ENCODE measurements at places on chromosomes 11 and 22. TPM values are rescaled to one million over a fixed set of nuclear protein-coding genes. Genes with fewer than 3 reads are reported as not detected.

The GSC2 gene
- total RNA-seq, result not detected

GRCh38 chr11:20840341-20840740, 171.0 kb downstream of the NELL1 start:
- no peak for DNase-seq
- H3K36me3 ChIP-seq, result no peaks in the 10 kb centered on the region
- H3K4me1 ChIP-seq, result no peaks in the 10 kb centered on the region
- no peak overlapping the region for H3K4me3 ChIP-seq
- H3K27me3 ChIP-seq, result no peaks in the 10 kb centered on the region
- no peak overlapping the region for H3K27ac ChIP-seq

DNA sequence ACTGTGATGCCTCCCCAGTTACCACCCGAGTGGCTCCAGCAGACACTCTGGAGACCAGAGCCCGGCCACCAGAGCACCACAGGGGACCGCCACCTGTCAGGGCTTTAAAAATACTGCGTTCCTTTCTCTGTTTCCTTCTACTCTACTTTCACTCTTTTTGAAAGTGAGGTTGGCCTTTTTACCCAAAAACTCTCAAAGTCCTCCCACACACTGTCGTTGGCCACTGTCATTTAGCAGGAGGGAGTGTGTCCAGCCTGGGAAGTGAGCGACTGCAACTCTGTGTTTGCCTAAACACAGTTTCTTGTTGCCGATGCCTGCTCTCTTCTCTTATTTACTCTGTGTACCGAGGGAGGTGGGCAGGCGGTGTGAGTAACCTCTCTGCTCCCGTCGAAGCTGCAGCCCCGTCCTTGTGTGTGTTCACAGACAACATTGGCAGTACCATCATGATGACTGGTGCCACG, 90.8 kb upstream of the CLDN5 start:
- no peak overlapping the region for H3K4me3 ChIP-seq
- H3K4me1 ChIP-seq, result peaks cover 30% of the 10 kb centered on the region
- H3K27ac ChIP-seq, result no peak overlapping the region
- no peaks in the 10 kb centered on the region for H3K27me3 ChIP-seq
- no peaks in the 10 kb centered on the region for H3K36me3 ChIP-seq
- no peak for DNase-seq

DNA sequence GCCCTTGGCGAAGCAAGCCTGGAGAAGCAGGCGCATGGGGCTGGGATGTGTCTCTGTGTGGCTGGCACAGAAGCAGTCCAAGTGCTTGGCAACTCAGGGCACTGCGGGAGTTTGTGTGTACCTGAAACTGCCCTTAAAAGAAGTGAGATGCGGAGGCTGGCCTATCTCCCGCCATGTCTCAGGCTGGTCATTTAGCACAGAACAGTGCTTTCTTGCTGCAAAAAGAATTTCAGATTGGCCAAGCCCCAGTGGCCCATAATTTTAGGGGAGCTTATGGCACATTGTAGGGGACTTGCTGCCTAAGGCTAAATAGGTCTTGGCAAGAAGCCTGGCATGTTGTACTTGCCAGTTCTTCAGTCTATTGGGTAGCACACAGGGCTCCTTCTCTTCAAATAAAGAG, 16.4 kb downstream of the EHF start:
- no peak for DNase-seq
- H3K36me3 ChIP-seq, result no peaks in the 10 kb centered on the region
- H3K4me3 ChIP-seq, result no peak overlapping the region
- H3K4me1 ChIP-seq, result peaks cover 13% of the 10 kb centered on the region
- H3K27ac ChIP-seq, result no peak overlapping the region

GRCh38 chr11:13674799-13675509, 6.5 kb downstream of the FAR1 start:
- DNase-seq, result no peak
- peaks cover 39% of the 10 kb centered on the region for H3K4me1 ChIP-seq
- H3K4me3 ChIP-seq, result no peak overlapping the region
- H3K27me3 ChIP-seq, result no peaks in the 10 kb centered on the region

- no peak within 1 kb of the TSS for H3K27ac ChIP-seq
- peak; percentile 26 for DNase-seq
- no peaks in the 10 kb centered on the region for H3K36me3 ChIP-seq
- peaks cover 37% of the 10 kb centered on the region for H3K27me3 ChIP-seq
- peak within 1 kb of the TSS; percentile 81 for H3K4me3 ChIP-seq
- H3K4me1 ChIP-seq, result peaks cover 7% of the 10 kb centered on the region
Measured at GRCh38 chr11:73308003-73308960, at the start of gene ARHGEF17. TSS of gene ARHGEF17 (plus strand) at chr11:73308276. CDS start at chr11:73308639, 363 bp downstream.

All from activated CD4-positive, alpha-beta T cell treated with anti-CD3 and anti-CD28 coated beads, Interleukin-2, amount 10 ng/mL, durations not matched to agents 7 days and 5 days (primary cell).